Right cardiac atrium (tissue), 5 donors: ENCODE measurements at places on chromosomes 4 and X.

GRCh38 chr4:99301376-99302164, 10.8 kb upstream of the ADH1A start:
- DNase-seq, result no peak

GRCh38 chr4:83115656-83116285, 1.2 kb upstream of the PLAC8 start:
- no peak for DNase-seq

DNA sequence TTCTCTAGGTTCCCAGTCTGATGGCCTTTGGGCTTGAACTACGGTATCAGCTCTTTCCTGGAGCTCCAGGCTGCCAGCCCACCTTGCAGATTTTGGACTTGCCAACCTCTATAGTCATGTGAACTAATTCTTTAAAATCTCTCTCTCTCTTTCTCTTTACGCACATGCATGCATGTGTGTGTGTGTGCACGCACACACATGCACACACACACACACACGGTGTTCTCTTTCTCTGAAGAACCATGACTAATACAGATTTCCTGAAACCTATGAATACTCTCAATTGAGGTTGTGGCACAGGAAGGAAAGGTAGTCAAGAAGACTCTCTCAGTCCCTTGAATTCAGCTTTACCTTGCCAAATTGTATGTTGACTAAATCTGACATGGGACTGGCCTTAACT, 6.2 kb upstream of the ZCCHC13 start:
- DNase-seq, result no peak

DNA sequence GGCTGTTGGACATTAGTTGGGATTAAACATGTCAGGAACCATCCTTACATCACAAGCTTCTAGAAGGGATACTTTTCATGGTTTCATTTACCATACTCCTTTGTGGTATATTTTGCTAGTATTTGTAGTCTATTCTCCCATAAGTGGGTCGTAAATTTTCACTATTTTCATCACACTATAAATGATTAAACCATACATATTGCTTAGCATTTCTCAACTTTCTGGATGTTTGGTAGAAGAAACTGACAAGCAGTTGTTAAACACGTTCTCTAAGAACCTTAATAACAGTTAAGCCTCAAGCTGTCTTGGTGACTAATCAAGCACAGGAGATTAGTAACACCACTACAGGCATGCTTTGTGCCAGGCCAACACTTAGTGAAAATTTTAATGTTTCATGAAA, 375.5 kb downstream of the NAF1 start:
- no peak for DNase-seq

- DNase-seq, result no peak
Observed at GRCh38 chr4:159296061-159296460, 193.2 kb downstream of the RAPGEF2 start.

- no peak for DNase-seq
Observed at GRCh38 chrX:105221374-105221773, 880 bp upstream of the TEX13A start.

GRCh38 chr4:39975488-39976089, 2.1 kb downstream of the PDS5A start:
- no peak for DNase-seq

DNA sequence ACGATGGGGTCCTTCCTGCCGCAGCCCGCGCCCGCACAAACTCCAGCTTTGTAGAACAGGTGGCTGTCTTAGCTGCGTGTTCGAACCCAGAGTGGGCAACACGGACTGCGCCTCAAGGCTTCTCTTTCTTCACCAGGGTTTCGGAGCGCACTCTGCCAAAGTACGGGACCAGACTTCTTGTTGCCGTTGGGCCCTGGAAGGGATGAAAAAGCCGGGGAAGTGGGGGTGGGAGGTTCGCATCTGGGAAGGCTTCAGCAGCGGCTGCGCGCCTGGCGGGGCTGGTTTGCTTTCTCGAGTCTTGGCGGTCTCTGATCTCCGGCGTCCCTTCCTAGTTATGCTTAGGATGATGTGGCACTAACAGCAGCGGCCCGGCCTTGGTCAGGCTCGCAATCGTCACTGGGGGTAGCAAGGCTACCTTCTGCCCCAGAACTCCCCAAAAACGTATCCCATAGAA, 673 bp downstream of the PARM1 start:
- peak; percentile 66 for DNase-seq

GRCh38 chr4:107888237-107888636, 43.1 kb upstream of the CYP2U1 start:
- DNase-seq, result no peak

GRCh38 chr4:727576-727975, 21.9 kb downstream of the PCGF3 start:
- no peak for DNase-seq

DNA sequence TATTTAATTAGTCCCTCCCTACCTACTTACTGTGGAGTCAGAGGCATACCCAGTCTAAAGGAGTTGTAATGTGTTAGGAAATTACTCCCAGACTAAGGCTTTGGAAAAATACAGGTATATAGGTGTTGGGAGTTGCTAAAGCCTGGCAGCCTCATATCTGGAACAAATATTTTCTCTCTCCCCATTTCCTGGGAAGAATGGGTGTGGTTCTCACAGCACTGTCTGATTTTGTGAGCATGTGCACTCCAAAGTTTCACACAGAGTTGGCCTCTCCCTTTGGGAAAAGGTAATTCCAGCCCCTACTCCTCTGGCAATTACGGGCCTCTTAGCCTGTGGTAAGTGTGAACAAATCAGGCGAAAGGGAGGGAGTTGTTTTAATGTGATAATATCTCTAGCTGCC, 187.0 kb downstream of the MID1IP1 start:
- DNase-seq, result no peak

GRCh38 chr4:122171323-122171722, 19.2 kb downstream of the BLTP1 start:
- DNase-seq, result no peak

- peak; percentile 74 for DNase-seq
Observed at GRCh38 chrX:69163936-69164741, 1.1 kb downstream of the PJA1 start.

GRCh38 chr4:92970996-92971395, 667.2 kb downstream of the GRID2 start:
- no peak for DNase-seq

DNA sequence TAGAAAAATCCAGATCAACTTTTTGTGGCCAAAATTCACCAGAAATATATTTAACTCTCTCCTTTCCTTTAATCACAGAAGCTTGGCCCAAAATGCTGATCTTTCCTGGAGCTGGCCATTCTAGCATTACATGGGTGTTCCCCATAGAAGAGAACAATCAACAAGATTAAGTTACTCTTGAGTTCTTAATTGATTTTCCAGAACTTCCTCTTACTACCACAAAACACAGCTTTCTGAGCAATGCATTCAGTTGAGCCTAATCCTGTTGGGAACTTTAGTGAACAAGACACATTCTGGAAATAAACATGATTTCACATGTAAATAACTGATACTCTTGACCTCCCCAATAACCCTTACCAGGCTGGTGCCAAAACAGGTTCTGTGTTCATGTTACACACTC, 45.4 kb upstream of the STIM2 start:
- DNase-seq, result no peak
